ENCODE measurements at places on chromosomes 1 and 21. TPM values are rescaled to one million over a fixed set of nuclear protein-coding genes. Genes with fewer than 3 reads are reported as not detected.

- peaks cover 2% of the 10 kb centered on the region for H3K36me3 ChIP-seq
- H3K4me3 ChIP-seq, result peak overlapping the region; percentile 25
- no peaks in the 10 kb centered on the region for H3K27me3 ChIP-seq
- peaks cover 77% of the 10 kb centered on the region for H3K4me1 ChIP-seq
- no peak for DNase-seq
Measured at GRCh38 chr1:32020339-32020738, 6.7 kb downstream of the KHDRBS1 start.

GRCh38 chr21:15343066-15343465, 278.3 kb upstream of the NRIP1 start:
- no peak for DNase-seq
- peaks cover 4% of the 10 kb centered on the region for H3K27me3 ChIP-seq
- H3K27ac ChIP-seq, result no peak overlapping the region
- H3K4me3 ChIP-seq, result no peak overlapping the region
- H3K36me3 ChIP-seq, result no peaks in the 10 kb centered on the region
- H3K4me1 ChIP-seq, result no peaks in the 10 kb centered on the region

GRCh38 chr1:54372978-54373377, 33.2 kb downstream of the SSBP3 start:
- H3K4me1 ChIP-seq, result peaks cover 52% of the 10 kb centered on the region
- peak; percentile 28 for DNase-seq
- H3K4me3 ChIP-seq, result no peak overlapping the region

DNA sequence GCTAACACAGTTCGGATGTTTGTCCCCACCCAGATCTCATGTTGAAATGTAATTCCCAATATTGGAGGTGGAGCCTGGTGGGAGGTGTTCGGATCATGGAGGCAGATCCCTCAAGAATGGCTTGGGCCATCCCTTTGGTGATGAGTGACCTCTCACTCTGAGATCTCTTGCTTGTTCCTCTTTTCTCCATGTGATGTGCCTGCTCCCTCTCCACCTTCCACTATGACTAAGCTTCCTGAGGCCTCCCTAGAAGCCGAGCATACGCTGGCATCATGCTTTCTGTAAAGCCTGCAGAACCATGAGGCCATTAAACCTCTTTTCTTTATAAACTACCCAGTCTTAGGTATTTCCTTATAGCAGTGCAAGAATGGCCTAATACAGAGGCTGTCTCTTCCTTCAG, 8.1 kb upstream of the PLA2G5 start:
- H3K4me1 ChIP-seq, result peaks cover 35% of the 10 kb centered on the region
- DNase-seq, result no peak

GRCh38 chr1:39995973-39996393, 41.0 kb downstream of the MFSD2A start:
- no peaks in the 10 kb centered on the region for H3K36me3 ChIP-seq
- no peak overlapping the region for H3K4me3 ChIP-seq
- H3K27me3 ChIP-seq, result no peaks in the 10 kb centered on the region
- peaks cover 21% of the 10 kb centered on the region for H3K4me1 ChIP-seq
- peak overlapping the region; percentile 58 for H3K27ac ChIP-seq

DNA sequence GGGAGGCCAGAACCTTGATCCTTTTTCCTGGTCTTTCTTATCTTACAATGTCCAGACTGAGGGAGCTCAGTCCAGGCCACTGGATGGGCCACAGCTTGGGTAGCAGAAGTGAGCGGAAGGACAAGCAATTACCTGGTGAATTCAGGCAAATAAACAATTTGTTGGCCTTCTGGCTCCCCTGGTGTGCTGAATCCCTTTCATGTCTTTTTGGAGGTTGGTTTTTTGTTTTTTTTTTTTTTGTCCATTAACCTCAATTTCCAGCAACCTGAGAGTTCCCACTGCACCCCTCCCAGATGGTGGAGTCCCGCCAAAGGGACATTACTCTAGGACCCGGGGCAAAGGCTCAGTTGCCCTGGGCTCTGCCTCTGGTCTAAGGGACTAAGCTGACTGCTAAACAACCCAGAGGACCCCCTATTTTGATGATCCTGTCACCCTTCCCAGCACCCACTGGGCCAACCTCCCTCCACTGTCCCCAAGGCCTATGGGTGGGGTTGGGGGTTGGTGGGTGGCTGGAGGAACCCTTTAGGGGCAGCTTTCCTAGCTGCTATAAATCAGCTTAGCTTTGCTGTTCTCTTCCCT, 85.5 kb downstream of the KCND3 start:
- H3K36me3 ChIP-seq, result no peaks in the 10 kb centered on the region
- no peak for DNase-seq
- peaks cover 24% of the 10 kb centered on the region for H3K27me3 ChIP-seq
- no peak overlapping the region for H3K27ac ChIP-seq
- H3K4me1 ChIP-seq, result no peaks in the 10 kb centered on the region
- H3K4me3 ChIP-seq, result no peak overlapping the region

DNA sequence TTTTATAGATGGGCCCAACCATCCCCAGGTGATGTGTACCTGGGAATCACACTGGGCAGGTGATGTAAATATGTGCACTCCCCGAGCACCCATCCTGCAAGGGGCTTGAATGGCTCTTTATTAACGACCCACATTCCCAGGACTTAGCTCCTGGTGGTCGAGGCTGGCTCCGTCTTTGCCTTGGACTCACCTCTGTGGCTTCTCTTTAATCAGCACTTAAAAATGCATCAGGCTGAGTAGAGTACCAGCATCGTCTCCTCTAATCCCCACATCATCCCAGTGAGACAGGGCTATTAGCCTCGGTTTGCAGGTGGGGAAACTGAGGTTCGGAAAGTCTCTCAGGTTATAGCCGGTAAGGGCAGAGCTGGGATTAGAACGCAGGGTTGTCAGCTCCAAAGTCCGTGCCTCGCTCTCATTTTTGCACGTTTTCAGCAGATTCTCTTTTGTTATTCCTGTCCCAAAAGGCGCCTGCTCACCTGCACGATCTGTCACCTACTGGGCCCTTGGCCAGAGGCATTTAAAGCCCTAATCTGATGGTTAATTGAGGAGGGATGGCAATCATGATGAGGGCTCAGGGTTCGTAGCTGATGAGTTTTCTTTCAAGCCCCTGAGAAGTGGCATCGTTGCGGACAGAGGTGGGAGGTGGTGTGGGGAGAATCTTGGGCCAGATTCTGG, 29.4 kb downstream of the SPSB1 start:
- no peaks in the 10 kb centered on the region for H3K36me3 ChIP-seq
- no peaks in the 10 kb centered on the region for H3K27me3 ChIP-seq
- no peak for DNase-seq
- H3K27ac ChIP-seq, result no peak overlapping the region
- peaks cover 12% of the 10 kb centered on the region for H3K4me1 ChIP-seq
- H3K4me3 ChIP-seq, result no peak overlapping the region

- H3K4me1 ChIP-seq, result peaks cover 19% of the 10 kb centered on the region
- no peaks in the 10 kb centered on the region for H3K27me3 ChIP-seq
- H3K27ac ChIP-seq, result no peak overlapping the region
- H3K4me3 ChIP-seq, result peak overlapping the region; percentile 88
- peaks cover 3% of the 10 kb centered on the region for H3K36me3 ChIP-seq
Measured at GRCh38 chr1:45804669-45804969, 1.2 kb downstream of the MAST2 start.

- DNase-seq, result no peak
- H3K27me3 ChIP-seq, result no peaks in the 10 kb centered on the region
- peaks cover 25% of the 10 kb centered on the region for H3K36me3 ChIP-seq
- H3K4me1 ChIP-seq, result no peaks in the 10 kb centered on the region
Measured at GRCh38 chr1:198860371-198860770, 221.5 kb downstream of the PTPRC start.

DNA sequence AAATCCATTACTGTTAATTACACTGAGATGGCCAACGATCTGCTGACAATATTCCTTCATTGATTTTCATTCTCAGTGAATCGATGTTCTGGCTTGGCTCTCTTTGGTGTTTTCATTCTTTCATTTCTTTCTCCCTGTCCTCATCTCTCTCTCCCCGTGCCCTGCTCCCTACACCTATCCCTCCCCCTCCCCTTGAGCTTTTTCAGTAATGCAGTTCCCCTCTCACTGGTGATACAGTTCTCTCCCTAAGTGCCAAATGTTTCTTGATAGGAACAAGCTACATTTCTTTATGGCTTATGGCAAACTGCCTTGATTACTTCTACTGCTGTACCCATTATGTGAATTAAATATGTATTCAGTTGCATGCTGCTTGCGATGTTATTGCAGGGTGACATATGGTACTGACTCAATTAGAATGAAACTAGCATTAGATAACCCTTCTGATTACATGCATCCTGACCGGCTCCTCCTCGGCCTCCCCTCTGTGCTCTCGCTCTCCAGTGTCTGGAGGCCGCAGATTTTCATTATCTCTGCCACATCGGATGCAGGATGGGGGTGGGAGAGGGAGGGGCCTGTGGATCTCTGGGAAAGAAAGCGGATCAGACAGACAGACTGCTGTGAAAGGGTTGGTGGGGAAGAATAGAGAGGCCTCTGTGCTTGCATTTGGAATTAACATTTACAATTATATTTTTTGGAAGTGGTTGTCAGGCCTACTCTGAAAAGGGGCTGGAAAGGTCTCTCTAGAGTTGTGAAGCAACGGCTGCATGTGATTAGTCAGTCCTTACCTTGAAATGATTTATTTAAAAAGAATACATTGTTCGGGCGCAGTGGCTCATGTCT, 130.9 kb downstream of the PBX1 start:
- no peak for DNase-seq
- no peak overlapping the region for H3K27ac ChIP-seq
- H3K27me3 ChIP-seq, result peaks cover 7% of the 10 kb centered on the region
- H3K4me1 ChIP-seq, result no peaks in the 10 kb centered on the region
- no peaks in the 10 kb centered on the region for H3K36me3 ChIP-seq
- H3K4me3 ChIP-seq, result no peak overlapping the region

GRCh38 chr1:154808909-154809262, 61.2 kb downstream of the KCNN3 start:
- H3K27ac ChIP-seq, result no peak overlapping the region
- H3K27me3 ChIP-seq, result peaks cover 4% of the 10 kb centered on the region
- no peaks in the 10 kb centered on the region for H3K36me3 ChIP-seq
- H3K4me1 ChIP-seq, result peaks cover 10% of the 10 kb centered on the region
- H3K4me3 ChIP-seq, result no peak overlapping the region

DNA sequence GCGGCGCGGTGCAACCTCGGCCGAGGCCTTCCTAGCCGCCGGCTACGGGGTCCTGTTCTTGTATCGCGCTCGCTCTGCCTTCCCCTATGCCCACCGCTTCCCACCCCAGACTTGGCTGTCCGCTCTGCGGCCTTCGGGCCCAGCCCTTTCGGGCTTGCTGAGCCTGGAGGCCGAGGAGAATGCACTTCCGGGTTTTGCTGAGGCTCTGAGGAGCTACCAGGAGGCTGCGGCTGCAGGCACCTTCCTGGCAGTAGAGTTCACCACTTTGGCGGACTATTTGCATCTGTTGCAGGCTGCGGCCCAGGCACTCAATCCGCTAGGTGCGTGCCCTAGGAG, 379 bp downstream of the PPCS start:
- no peaks in the 10 kb centered on the region for H3K27me3 ChIP-seq
- H3K4me3 ChIP-seq, result peak overlapping the region; percentile 100
- H3K27ac ChIP-seq, result peak overlapping the region; percentile 99
- peaks cover 7% of the 10 kb centered on the region for H3K36me3 ChIP-seq
- H3K4me1 ChIP-seq, result peaks cover 54% of the 10 kb centered on the region

- no peaks in the 10 kb centered on the region for H3K36me3 ChIP-seq
- no peaks in the 10 kb centered on the region for H3K4me1 ChIP-seq
- H3K27ac ChIP-seq, result no peak overlapping the region
- DNase-seq, result no peak
Measured at GRCh38 chr1:203906932-203907331, 45.5 kb downstream of the SNRPE start.

DNA sequence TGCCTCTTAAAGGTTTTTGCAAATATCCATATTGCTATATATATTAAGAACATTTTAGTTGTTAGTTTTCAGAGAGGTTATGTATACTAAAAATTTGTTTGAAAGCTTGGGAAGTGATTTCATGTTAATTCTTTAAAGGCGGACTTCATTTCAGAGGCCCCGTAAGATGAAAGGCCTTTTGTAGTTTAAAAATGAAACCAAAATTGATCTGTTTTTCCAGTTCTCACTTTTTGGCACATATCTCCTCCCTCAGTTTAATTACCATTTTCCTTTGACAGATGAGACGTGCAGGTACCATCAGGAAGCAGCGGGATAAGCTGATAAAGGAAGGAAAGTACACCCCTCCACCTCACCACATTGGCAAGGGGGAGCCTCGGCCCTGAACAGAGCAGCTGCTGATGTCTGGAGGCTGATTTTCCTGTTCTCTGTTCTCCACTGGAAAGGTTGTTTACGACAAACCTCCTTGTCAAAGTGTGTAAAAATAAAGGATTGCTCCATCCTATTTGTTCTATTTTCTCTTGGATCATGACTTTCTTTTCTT, 8.0 kb downstream of the NDUFS5 start:
- H3K4me3 ChIP-seq, result peak overlapping the region; percentile 87
- H3K4me1 ChIP-seq, result peaks cover 31% of the 10 kb centered on the region
- H3K36me3 ChIP-seq, result peaks cover 19% of the 10 kb centered on the region
- peak overlapping the region; percentile 96 for H3K27ac ChIP-seq

DNA sequence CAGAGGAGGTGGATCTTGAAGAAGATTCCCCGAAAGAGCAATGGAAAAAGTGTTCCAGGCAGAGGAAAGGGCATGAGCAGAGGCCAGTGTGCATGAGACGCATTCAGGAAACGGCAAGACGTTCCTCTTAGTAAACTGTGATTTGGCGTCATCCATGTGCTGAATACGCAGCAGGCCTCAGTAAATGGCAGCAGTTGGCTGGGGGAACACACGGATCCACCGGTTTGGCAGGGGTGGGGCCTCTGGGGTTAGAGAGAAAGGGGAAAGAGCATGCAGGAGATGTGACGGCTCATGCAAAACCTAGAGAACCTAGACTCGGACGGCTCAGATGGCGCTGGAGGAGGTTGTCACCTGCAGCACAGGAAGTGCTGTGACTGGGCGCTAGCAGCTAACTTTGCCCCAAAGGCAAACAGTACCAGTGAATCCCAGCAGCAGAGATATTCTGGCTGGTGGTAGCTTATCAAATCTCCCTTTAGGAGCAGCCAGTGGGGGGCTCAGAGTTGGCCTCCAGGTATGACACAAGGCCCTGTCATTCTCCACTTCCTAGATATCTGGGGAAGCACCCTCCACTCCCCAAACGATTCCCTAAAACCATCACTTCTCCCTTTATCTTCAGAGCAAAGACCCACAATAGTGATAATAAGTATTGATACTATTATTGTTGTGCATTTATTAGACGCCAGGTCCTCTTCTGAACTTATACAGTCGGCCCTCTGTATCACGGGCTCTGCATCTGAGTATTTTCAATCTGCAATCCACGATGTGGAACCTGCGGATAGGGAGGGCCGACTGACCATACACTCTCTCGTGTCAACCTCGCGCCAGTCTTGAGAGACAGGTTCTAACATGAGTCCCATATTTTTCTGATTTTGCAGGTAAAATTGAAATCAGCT, 7.6 kb downstream of the LAPTM5 start:
- H3K27me3 ChIP-seq, result no peaks in the 10 kb centered on the region
- H3K4me1 ChIP-seq, result peaks cover 96% of the 10 kb centered on the region
- H3K36me3 ChIP-seq, result peaks cover 6% of the 10 kb centered on the region
- H3K27ac ChIP-seq, result peak overlapping the region; percentile 99
- peak; percentile 87 for DNase-seq
- peak overlapping the region; percentile 87 for H3K4me3 ChIP-seq

The NCF2 gene
- total RNA-seq, result 0.91 TPM

The AK5 gene
- 41.5 TPM for total RNA-seq

The IRF6 gene
- total RNA-seq, result 2.4 TPM

The HHAT gene
- 1.8 TPM for total RNA-seq
